ENCODE measurements at places on chromosomes 1 and 21. TPM values are rescaled to one million over a fixed set of nuclear protein-coding genes. Genes with fewer than 3 reads are reported as not detected.
A peak's percentile ranks its signal among the peaks of the same experiment; 100 is the strongest.

DNA sequence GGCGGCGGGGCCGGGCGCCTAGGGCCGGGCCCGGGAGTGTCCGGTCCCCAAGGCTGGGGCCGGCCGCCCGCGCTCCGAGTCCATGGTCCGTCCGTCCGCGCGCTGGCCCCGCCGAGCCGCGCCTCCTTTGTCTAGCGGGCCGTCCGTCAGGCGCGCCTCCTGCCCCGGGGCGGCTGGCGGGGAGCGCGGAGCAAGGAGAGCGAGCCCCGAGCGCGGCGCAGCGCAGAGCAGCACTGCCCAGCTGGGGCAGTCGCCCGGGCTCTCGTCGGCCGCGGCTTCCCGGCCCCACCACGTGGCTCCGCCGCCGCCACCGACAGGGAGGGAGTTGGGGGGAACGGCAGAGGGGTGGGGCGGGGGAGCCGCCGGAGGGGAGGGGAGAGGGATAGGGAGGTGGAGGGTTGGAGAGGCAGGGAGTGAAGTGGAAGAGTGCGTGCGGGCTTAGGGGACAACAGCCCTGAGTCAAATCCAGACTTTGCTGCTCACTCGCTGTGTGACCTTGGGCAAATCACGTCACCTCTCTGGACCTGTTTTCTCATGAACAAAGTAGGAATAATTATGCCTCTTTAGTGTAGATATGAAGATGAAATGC, at the start of gene NKAIN1:
Gene NKAIN1, minus strand, starts transcription at position 235 of the 589 bp plus-strand sequence. CDS start 340 bp downstream, outside the sequence.
- DNase-seq: peak; percentile 22

DNA sequence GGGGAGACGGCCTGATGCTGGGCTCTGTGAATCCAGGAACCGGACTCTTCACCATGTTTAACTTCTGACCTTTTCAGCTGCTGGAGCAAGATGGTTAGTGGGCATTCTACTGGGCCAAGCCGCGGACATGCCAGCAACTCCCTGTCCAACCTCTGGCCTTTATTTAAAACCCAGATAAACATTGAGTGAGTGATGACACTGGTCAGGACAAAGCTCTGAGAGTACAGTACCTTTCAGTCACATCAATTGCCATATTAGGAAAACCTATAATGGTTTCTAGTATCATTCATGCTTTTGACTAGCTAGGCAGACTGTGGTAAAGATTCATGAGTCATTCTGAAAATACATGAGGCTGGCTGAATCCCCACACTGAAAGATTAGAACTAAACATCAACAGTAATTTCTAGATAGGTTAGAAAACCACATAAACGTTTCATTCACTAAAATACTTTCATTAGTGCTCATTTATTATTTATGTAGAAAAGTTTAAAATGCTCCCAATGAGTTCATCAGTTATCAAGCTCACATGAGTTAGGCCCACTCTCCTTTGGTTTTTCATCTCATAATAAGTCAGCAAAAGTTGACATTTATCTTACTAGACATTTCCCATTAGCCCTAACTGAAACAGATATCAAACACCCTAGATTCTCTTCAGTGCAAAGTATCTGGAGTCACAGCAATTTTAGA, 7.1 kb upstream of the ACTA1 start:
- peak; percentile 85 for DNase-seq

GRCh38 chr1:74455390-74455789, 57.0 kb downstream of the LRRC53 start:
- peak; percentile 23 for DNase-seq

DNA sequence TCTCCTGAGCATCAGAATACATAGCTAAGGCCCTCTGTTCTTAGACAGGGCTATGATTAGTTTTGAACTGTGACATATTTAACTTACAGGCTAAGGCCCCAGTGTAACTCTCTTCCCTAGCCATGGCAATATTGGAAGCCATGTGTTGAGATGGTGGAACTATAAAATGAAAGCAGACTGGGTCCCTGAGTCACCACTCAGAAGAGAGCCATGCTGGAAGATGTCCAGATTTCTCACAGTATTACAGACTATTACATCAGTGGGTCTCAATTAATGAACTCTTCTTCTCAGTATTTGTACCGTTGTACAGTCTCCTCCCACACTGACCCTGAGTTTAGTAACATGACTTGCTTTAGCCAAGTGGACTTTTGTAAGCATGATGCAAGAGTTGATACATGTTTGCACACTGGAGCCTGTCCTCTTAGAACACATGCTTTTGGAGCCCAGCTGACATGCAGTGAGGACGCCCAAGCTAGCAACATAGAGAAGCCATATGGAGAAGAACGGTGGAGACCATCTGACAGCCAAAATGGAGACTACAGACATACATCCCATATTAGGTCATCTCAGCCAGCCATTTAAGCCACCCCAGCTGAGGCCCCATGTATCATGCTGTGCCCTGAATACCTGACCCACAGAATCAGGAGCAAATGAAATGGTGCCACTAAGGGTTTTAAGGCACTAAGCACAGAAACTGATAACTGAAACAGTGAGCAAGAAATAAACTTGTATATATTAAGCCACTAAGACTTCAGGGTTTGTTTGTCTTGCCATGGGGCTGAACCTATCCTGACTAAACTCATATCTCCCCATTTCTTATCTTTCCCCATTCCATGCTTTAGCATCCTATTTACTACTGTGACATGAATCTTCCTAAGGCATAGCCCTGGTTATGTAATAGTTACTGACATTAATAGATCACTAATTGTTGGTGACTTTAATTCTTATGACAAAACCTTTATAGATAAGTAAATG, 24.4 kb downstream of the TBX15 start:
- DNase-seq: peak; percentile 20

- DNase-seq: no peak
Measured at GRCh38 chr1:104378414-104378813, 628.7 kb downstream of the AMY1C start.

- peak; percentile 72 for DNase-seq
Measured at GRCh38 chr21:46661211-46661625, 25.7 kb downstream of the PRMT2 start.

- no peak for DNase-seq
Measured at GRCh38 chr1:69126796-69127195, 440.9 kb upstream of the LRRC7 start.

DNA sequence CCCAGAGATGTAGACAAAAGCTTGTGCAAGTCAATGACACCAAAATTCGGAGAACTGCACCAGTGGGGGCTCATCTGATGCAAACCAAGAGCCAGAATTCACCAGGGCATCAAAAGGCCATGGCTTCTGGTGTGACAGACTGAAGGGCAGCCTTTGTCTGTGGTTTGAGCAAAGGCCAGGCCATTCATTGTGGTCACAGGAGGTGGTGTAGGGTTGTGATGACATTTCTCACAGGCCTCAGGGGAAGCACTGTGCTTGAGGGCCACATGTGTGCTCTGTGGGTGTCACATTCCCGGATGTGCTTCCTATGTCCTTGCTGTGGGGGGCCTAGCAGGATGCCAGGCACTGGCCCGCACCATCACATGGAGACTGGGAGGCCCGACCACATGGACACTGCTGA, 22.5 kb upstream of the KCNE1 start:
- DNase-seq: peak; percentile 61

DNA sequence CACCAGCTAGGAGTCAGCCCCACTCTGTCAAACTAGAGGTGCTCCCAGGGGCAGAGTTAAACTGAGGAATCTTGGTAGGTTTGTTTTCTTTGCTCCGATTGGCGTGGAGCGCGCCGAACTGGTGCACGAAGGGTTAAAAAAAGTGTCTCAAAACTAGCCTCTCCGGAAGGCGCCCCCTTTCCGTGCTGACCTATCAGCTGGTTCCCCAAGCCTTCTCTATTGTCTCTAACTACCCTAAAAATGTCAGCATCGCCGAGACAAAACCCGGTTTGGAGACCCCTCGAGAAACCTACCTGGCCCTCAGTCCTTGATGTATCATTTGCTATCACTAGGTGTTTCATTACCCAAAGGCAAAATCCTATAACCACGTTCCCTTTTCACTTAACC, 2.2 kb downstream of the TGFB2 start:
- DNase-seq: peak; percentile 56

Gene FAM229A
- 3.5 TPM for total RNA-seq

Gene EVA1B
- total RNA-seq: 63.0 TPM

All from astrocyte (in vitro differentiated cells and primary cell).